CD4-positive, alpha-beta T cell treated with Interleukin-2 at 100 ng/mL for 4 hours (primary cell): ENCODE measurements at places on chromosomes 7 and 10.

- DNase-seq: no peak
Measured at GRCh38 chr7:155948423-155948822, 136.2 kb upstream of the SHH start.

GRCh38 chr10:129942936-129943715 is 20.9 kb downstream of the EBF3 start:
- DNase-seq: no peak

DNA sequence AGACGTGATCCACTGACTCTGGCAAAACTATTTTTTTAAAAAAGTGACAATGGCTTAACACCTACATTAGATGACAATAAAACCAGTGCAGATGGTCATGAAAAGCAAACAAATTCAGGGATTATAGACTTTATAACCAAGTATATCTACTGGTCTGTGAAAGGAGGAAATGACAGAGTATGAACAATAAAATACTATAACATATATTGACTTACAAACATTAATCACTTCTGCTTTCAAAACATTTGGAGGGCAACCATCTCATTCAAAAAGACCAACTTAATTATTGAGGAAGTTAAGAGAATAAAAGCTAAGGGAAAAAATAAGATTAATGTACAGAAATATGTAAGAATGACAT is 34.8 kb downstream of the JMJD1C start:
- no peak for DNase-seq

- DNase-seq: no peak
Measured at GRCh38 chr7:124152859-124153692, 120.2 kb upstream of the TMEM229A start.

DNA sequence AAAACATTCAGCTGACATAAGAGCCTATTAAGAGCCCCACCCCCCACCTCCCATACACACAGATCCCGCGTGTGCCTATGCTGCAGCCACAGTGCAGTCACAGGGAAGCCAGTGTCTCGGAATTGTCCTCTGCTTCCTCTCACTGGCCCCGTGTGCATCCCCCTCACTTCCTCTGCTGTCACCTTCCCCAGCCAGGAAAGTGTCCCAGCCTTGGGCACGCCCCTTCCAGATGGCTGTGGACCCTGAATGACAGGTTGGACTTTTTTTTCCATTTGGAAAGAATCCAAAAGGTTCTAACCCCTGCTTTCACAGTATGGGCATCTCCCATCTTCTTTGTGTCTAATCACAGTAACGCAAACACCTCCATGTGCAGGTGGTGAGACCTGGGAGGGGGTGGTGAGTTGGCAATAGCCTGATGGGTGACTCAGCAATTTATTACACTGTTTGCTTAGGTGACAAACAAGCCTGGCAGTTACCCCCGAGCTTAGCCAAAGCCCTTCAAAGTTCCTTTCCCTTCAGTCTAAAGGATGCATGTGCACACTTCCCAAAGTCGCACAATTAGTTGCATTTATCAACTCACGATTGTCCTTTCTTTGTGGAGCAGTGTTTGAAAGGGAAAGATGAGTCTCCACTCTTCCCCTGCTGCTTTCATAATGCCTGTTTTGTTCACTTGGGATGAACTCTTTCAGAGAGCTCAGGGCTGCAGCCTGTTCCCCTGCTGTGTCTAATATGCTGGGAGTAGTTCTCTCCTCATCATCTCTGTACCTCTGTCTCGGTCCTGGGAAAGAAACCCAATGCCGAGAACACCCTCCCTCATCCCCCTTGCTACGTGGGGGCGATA is 67.5 kb upstream of the EFCAB10 start:
- DNase-seq: no peak

- no peak for DNase-seq
Measured at GRCh38 chr10:124142960-124143359, 49.6 kb upstream of the CHST15 start.

- no peak for DNase-seq
Measured at GRCh38 chr10:89471110-89471809, 56.9 kb downstream of the IFIT5 start.

- DNase-seq: no peak
Measured at GRCh38 chr10:89600041-89600440, 45.0 kb downstream of the PANK1 start.

DNA sequence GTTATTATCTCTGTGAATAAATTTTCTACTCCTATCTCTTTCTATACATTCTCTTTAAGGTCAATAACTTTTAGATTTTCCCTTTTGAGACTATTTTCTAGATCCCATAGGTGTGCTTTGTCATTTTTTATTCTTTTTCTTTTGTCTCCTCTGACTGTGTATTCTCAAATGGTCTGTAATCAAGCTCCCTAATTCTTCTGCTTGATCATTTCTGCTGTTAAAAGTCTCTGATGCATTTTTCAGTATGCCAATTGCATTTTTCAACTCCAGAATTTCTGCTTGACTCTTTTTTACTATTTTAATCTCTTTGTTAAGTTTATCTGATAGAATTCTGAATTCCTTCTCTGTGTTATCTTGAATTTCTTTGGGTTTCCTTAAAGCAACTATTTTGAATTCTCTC is 78.2 kb downstream of the THNSL1 start:
- no peak for DNase-seq

DNA sequence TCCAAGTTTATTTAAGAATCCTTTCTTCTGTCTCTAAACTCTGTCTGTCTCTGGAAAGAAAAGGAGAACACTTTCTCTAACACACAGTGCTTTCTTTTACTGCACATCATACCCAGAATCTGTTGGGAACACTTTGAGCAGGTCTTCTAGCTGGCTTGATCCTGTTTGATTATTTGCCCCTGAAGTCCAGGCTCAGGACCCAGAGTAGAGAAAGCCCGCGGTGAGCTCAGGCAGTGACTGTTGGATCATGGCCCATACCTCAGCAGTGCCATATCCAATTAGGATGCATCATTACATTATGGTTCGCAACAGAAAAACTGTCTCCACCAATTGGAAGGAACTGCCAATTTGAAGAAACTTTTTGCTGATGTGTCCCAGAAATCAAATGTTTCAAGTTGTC is 51.4 kb downstream of the ATOH7 start:
- DNase-seq: no peak

DNA sequence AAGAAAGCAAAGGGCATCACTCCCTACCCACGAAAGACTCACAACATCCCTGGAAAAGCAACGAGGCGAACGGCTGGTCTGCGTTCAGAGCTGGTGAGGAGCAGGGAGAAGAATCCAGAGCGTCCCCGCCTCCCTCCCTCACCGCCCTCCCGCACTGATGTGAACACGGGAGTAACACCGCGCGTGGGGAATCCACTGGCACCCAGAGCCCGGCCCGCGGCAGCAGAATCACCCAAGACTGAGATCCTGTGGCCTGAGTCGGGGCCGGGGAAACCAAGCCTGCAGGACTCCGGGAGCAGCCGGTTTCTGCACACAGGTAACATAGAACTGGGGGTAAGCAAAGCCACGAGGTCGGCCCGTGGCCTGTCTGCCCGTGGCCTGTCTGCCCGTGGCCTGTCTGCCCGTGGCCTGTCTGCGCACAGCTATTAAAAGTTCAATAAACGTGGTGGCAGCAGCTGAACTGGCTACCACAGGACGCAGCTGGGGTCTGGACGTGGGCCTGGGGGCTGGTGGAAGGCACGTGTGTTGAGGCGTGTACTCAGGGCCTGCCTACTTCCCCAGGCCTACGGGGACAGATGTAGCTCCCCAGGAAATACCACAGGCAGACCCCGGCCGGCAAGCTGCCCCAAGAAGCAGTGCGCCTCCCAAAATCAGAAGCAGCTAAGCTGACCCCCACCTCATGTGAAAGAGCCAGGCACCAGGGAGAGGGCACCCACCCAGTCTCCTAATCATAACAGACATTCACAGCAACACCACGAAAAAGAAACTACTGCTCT is 23.0 kb downstream of the DIP2C start:
- no peak for DNase-seq

DNA sequence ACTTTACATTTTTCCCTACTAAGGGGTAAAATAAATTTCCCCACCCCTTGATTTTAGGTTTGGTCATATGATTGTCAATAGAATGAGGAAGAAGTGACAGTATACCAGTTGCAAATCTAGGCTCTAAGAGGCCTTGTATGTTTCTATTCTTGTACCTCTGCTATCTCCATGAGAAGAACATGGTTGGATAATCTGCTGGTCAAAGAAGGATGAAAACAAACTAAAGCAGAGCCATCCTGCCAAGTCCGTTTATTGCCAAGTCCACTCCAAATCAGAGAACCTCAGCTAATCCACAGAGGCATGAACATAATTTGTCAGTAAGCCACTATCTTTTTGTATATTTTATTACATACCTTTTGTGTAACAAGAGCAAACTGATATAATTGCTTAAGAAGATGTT is 98.0 kb downstream of the CRPPA start:
- no peak for DNase-seq

DNA sequence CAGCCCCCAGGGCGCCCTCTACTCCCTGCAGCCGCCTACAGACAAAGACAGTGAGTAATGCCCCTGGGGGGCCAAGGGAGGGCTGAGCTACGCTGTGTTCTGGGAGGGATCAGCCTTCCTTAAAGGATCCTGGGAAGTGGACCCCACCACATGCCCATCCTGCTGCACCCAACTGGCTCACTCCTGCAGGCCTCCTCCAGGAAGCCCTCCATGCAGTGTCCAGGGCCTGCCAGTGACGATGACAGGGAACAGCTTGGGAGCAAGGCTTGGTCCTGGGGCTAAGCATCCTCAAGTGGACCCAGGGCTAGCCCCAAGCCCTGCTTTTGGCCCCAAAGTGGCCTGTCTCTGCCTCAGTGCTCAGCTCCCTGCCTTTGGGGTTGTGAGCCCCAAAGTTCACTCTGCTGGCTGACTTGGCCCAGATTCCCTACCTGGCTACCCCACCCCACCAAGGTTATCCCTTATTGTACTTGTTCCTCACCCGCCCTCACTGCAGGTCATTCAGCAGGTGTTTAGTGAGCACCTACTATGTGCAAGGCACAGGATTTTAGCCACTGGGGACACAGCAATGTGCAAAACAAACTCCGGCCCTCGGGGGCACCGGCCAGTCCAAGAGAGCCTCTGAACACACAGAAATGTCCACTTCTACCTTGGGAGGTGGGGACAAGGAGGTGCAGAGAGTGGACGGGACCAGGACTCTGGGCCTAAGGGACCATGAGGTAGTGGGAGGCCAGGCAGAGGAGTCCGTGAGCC is 83.5 kb downstream of the MYL10 start:
- no peak for DNase-seq
